ENCODE measurements at places on chromosomes 12 and 14. TPM values are rescaled to one million over a fixed set of nuclear protein-coding genes. Genes with fewer than 3 reads are reported as not detected.

- peak; percentile 86 for DNase-seq
These were observed 5.1 kb downstream of the IFI27 start for GRCh38 chr14:94115631-94116030.

DNA sequence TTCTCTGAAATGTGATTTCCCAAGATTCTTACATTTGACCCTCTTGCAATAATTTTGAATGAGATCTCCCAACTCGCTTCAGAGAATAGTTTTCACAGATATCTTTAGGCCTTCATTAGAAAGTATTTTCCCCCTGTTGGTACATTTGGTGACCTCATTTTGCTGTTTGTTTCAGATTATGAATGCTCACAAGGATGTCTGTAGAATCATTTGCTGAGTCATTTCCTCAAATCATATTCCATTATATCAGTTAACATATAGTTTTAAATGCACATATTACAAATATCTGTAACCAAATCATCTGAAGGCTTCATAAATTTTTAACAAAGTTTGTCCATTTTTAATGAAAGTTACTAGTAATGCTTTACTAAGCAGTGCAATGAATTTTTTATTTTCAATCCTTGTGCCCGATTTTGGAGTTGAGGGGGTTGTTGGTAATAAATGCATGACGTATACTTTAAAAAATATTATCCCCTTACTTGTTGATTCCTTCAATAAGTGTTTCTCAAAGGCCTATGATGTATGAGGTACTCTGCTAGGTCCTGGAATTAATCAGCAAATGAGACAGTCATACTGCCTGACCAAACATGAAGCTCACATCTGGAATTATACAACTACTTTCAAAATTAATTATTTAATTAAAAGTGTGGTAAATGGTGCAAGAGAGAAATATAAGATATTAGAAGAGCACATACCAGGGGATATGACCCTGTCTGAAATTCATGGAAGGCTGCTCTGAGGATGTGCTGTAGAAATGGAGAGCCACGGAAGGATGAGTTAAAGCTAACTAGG lies 126.9 kb upstream of the RAP1B start:
- no peak for DNase-seq

GRCh38 chr14:21924479-21924878 lies 250.9 kb upstream of the OR4E1 start:
- no peak for DNase-seq

ANKS1B gene
- total RNA-seq: 1.9 TPM

DNA sequence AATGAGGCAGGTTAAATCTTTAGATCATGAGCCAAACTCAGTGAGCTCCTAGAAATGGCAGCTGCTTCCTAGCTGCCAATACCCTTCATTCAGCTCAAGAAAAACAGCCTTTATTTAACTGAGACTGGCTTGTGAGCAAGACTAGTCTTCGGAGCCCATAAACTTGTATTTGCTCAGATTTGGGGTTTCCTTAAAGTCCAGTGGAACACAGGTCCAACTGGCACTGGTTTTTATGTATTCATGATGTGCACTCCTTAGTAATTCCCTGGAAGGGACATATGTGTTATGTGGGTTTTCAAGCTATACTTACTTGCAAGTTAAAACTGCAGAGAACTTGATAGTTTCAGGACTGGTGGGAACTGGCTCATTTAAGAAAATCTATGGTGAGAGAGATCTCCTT lies 380.1 kb upstream of the TMEM132C start:
- DNase-seq: no peak

GLIPR1L1 gene
- not detected for total RNA-seq

OTX2 gene
- total RNA-seq: not detected

DNA sequence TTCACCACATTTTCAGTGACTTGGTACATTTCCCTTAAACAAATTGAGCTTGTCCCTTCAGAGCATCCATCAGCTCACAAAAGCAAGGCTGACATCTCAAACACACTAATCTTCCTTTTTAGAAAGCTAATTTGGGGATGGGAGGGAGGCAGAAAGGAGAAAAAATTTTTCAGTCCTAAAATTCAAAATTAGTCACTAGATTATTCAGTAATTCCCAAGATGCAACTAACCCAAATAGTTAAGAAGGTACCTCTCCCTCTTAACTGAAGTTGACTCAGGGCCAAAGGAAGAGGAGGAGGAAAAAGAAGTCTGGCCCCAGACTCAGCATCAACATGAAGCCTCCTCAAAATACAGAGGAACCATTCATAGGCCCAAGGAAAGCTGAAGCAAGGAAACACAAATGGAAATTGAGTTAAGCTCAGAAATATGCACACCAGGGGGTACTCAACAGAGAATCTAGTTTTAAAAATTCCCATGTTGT lies 21.7 kb downstream of the CBX5 start:
- DNase-seq: no peak

- DNase-seq: no peak
These were observed 1004.2 kb upstream of the SEL1L start for GRCh38 chr14:82537831-82538230.

- peak; percentile 10 for DNase-seq
These were observed 8.0 kb downstream of the SCNN1A start for GRCh38 chr12:6367065-6367968.

GARIN6 gene
- not detected for total RNA-seq

GRCh38 chr14:96861568-96862310 lies 64.6 kb downstream of the VRK1 start:
- DNase-seq: no peak

PRKCH gene
- total RNA-seq: 13.4 TPM

DNA sequence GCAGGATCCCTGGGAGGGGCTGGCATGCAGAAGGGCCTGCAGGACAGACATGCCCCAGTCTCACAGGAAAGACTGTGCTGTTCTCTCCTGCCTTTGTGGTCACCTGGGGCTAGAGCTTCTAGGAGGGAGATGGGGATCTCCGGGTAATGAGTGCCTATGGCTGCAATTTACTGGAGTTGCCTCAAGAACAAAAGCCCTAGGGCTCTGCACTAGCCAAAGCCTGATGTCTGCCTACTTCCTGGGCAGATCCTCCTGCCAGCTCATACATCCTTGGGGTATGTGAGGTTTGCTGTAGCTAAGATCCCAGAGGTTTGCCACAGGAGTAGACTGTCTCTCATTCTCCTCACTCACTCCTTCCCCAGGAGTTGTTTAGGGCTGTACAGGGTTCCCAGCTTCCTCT lies 106.9 kb upstream of the PPFIA2 start:
- no peak for DNase-seq

- DNase-seq: no peak
These were observed 52.8 kb downstream of the IGF1 start for GRCh38 chr12:102427543-102427941.

DNA sequence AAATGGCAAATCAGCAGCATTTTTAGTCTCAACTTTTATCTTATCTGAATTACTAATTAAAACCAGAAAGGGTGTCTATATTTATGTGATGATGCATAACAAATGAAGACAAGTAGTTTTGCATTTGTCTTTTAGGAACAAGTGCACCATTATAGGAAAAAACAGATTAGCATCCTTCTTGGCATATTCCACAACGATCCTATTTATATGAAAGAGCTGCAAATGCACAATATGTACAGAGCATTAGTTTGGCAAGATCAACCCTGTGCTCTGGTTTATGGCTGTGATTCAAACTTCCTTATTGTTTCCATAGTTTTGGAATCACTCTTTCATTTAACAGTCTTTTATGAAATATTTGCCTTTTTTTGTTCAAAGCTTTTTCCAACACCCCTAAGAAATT lies 486.8 kb downstream of the KCNH5 start:
- DNase-seq: no peak

GRCh38 chr14:94423453-94424056 lies 29.0 kb downstream of the SERPINA11 start:
- DNase-seq: no peak

DNA sequence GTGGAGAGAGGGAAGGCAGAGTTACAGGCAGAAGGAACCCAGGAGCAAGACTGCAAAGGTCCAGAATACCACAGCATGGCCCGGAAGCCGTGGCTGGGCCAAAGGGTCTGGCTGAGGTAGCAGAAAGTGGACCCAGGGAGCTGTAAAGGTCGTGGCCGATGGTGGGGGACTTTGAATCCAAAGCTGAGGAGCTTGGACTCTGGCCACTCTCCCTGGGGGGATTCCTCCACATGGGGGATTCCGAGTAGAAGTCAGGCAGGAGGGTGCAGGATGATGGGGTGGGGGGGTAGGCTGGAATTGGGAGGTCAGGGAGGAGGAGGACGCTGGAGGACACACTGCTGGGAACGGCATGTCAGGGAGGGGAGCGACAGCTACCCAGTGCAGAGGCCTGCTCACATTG lies 125.2 kb downstream of the GCH1 start:
- DNase-seq: no peak

DNA sequence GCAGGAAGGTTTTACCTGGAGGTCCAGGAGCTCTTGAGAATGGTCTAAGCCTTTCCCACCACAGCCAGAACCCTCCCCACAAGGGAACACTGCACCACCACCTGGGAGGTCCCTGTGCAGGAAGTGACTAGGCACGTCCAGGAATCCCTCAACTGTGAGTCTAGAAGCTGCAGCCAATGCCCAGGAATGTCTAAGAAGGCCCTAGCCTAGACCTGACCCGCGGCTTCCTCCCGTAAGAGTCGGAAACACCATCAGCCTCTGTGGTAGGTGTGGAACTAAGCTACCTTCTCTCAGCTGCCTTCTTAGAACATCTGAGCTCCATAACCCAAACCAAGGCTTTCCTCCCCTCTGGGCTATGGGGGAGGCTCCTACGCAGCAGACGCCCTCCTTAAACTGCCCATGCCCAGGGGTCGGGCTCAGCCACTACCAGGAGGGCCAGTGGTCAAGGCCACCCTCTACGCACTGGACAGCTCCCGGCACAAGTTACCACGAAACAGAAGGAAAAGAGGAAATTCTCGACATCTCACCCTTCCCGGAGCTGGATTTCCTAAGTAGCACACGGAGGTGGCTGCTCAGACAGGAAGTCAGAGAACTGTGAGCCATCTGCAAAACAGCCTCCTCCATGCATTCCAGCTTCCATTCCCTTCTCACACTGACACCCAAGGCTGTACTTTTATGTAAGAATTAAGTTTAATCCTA lies 25.5 kb downstream of the ZFYVE21 start:
- peak; percentile 35 for DNase-seq

KCNJ8 gene
- total RNA-seq: not detected

DNA sequence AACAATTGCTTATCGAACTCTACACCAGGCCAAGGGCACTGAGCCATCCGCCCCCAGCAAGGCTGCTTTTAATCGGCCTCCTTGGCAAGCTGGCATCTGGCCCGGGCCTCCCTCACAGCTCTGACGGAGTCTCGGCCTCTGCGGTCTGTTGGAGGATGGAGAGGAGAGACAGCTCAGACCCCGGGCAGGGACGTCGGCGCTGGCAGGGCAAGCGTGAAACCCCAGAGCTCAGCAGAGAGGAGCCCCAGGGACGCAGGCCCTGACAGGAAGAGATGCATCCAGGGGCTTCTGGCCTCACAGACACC lies 17.5 kb downstream of the CAMKK2 start:
- no peak for DNase-seq

DNA sequence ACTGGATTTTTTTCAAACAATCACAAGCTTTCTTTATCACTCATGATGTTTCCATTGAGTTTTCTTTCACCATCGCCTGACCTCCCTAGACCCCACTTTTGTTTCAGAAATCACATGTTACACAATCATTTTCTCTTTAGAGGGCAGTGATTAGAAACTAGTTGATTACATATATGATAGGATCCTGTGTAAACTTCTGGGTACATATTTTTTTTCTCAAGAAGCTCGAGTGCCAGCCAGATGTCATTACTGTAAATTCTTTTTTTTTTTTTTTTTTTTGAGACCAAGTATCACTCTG lies 62.4 kb upstream of the PSMA6 start:
- DNase-seq: no peak

GRCh38 chr12:104698871-104699270 lies 242.1 kb downstream of the CHST11 start:
- no peak for DNase-seq

SMCO2 gene
- total RNA-seq: not detected

GALNT9 gene
- total RNA-seq: 0.15 TPM

GRCh38 chr14:51318813-51319597 lies 79.0 kb downstream of the TMX1 start:
- no peak for DNase-seq
